Stromal cell of bone marrow (primary cell): ENCODE measurements at places on chromosomes 16 and 17.

GRCh38 chr17:80947200-80947940, 44.3 kb upstream of the CHMP6 start:
- DNase-seq: no peak

DNA sequence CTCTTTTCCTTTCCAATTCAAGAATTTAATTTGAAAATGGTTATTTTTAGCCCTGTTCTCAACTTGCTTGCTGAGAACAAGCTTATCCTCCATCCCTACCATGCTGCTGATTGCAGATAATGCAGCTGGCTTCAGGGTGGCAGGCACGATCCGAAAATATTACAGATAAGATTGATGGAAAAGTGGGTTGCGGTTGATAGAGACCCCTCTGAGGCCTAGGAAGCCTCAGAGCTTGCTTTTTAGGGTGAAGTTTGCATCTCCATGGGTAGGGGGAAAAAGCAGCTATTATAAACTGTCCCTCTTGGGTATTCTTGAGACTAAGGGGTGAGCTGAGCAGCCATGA, 116.5 kb upstream of the GOT2 start:
- DNase-seq: no peak

GRCh38 chr17:58337210-58337599, 8.6 kb upstream of the TSPOAP1 start:
- no peak for DNase-seq

DNA sequence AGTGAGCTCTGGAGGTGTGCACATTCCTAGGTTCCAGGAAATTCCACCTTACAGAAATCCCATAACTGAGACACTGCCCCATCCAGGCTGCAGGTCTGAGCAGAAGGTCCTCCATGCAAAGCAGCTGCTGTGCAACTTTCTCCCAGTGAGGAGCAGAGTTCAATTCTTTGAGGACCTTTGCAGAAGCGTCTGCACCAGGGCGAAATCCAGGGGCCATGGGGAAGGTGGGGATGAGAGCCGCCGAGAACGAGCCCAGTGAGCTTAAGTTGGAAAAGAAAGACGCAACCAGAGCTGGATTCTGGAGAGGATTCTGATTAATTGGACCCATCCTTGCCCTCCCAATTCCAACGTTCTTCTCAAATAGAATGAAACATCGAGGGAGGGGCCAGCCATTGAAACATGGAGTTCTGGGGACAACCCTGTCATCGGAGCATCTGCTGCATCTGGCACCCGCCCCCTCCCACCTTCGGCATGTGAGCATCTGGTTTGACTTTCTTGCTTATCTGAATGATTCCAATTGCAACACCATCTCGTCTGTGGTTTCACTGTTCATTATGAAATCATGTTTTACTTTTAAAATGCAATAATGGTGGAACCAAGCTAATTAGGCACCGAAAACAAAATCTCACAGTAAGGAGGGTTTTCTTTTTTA, 190.6 kb upstream of the FOXF1 start:
- DNase-seq: no peak

DNA sequence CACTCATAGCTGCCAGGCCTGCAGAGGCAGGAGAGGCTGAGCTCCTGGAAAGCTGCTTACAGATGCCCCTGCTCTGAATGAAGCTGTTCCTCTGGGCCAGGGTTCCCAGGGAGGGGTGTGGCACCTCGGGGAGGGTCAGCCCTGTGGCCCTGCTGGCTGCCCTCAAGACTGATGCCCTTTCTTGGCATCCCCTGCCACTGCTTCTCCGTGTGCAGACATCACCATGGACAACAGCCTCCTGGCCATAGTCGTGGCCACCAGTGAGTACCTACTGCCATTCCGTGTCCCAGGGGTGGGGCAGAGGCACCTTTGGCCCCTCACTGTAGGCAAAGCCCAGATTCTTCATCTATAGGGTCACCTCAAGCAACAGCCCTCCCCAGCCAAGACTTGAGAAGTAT, 8.9 kb downstream of the MRPL27 start:
- DNase-seq: no peak

DNA sequence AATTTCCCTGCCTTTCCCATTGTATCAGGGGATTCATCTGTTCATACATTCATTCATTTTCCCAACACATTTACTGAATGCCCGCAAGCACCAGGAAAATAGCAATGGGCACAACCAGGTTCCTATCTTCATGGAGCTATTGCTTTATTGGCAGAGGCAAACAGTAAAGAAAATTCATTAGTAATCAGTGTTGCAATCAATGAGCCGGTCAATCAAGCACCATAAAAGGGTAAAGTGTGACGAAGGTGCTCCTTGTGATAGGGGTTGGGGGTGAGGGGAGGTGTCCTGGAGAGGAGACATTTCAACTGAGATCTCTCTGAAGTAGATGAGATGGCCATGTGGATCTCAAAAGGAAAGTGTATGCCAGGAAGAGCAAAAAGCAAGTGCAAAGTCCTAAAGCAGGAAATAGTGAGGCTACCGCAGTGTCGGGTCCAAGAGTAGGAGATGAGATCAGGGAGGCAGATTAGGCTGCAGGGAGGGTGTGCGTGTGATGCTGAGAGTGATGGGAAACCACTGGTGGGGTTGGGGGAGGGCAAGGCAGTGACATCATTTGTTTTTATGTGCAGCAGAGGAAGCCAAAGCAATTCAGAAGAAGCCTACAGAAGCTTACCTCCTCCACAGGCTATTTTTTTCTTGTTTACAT, 28.4 kb downstream of the CDH13 start:
- DNase-seq: peak; percentile 53

DNA sequence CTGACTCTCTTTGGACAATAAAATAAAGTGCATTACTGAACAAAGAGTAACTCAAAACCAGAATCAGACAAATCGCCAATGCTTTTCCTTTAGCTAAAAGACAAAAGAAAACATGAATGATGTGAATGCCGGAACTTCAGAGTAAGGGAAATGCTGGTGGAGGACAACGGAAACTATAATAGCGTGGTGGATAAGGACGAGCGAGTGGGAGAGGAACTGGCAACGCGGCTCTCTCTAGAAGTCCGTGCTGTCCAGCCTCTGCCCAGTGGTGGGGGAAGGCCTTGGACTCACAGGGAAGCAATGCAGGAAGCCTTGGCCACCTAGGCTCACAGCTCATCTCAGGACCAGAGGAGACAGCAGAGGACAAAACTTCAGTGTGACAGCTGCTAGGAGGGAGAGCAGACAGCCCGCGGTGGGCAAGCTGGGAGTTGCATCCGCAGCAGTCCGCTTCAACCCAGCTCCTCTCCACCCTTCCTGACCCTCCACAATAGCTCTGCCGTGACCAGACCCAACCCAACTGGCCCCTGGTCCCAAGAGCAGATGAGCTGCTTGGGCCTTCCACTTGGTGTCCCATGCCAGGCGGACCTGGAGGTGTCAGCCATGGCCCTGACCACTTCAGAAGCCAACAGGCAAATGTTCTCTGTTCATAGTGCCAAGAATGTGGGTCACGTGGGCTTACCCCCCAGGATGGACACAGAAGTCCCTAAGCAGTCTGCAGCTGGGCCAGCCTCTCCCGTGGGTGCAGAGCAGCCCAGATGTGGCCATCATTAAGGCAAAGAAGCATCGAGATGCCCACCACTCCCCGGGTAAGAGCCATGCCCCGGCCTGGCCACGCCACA, 5.3 kb upstream of the FAAP100 start:
- no peak for DNase-seq

GRCh38 chr16:68071518-68071901, 13.7 kb upstream of the NFATC3 start:
- no peak for DNase-seq

DNA sequence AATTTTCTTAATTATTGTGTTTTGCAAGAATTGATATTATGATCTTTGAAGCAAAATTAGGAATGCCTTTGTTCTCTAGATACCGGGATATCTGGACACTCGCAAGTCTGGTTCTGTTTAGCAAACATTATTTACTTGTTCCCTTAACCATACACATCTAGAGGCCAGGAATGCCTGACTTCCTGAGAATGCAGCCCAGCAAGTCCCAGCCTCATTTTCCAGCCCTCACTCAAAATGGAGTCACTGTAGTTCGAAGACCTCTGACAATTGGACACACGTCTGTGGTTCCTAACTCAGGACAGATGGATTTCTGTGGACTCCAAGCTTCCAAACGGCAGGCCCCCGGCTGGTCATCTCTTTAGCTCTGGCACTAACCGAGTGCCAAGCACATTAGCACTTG, 355.4 kb upstream of the RBFOX1 start:
- no peak for DNase-seq

GRCh38 chr16:16982614-16983013, 488.1 kb downstream of the XYLT1 start:
- DNase-seq: no peak

- no peak for DNase-seq
Observed at GRCh38 chr16:27232061-27232900, 29.0 kb downstream of the KDM8 start.

GRCh38 chr16:24984903-24985675, 30.1 kb downstream of the ARHGAP17 start:
- no peak for DNase-seq

GRCh38 chr17:33522623-33523022, 229.5 kb upstream of the ASIC2 start:
- no peak for DNase-seq

GRCh38 chr16:3580686-3581085, 3.5 kb upstream of the NLRC3 start:
- DNase-seq: no peak

- no peak for DNase-seq
Observed at GRCh38 chr17:3750926-3751325, 27.2 kb downstream of the HASPIN start.

- no peak for DNase-seq
Observed at GRCh38 chr17:40561294-40561870, 3.9 kb downstream of the CCR7 start.

DNA sequence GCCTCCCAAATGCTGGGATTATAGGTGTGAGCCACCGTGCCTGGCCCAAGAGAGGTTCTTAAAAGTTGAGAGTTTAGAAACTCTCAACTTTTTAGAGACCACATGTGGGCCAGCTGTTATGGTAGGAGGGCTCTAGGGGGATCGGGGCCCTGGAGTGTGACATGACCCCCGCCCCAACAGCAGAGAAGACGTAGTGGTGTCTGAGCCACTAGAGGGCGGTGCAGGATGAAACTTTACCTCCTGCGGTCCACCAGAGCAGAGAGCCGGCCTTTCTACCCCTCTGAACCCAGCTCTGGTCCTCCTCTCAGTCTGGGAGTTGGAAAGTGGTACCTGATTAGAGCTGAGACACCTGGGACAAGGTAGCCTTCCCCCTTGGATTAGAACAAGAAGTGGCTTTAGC, 7.4 kb downstream of the CDK5RAP3 start:
- no peak for DNase-seq
